ENCODE measurements at places on chromosomes 5 and 9.

DNA sequence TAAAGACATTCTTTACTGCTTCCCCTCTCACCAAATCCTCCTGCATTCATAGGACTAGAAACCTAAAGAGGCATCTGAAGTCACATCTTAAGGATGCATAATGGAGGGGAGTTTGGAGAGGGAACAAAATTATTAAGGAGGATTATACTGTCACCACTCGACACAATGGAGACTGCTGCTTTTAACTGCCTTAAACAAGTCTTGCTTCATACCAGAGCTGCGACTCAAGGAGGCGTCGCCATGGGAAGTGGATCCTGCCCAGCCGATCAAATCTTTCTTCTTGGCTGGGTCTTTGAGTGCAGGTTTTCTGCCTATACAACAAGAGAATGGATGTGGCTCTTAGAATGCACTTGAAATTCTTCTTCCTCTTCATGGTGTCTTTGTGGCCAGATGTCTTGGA, 66.7 kb upstream of the FOXE1 start:
- DNase-seq: no peak

- DNase-seq: no peak
These were observed 499.1 kb downstream of the DMAC1 start for GRCh38 chr9:7300484-7300883.

GRCh38 chr5:80083101-80083890, 48.1 kb downstream of the THBS4 start:
- DNase-seq: peak; percentile 81

GRCh38 chr9:94860678-94861588, 134.4 kb downstream of the AOPEP start:
- DNase-seq: peak; percentile 84

- DNase-seq: peak; percentile 9
These were observed 10.1 kb upstream of the ZNF484 start for GRCh38 chr9:92887880-92888338.

DNA sequence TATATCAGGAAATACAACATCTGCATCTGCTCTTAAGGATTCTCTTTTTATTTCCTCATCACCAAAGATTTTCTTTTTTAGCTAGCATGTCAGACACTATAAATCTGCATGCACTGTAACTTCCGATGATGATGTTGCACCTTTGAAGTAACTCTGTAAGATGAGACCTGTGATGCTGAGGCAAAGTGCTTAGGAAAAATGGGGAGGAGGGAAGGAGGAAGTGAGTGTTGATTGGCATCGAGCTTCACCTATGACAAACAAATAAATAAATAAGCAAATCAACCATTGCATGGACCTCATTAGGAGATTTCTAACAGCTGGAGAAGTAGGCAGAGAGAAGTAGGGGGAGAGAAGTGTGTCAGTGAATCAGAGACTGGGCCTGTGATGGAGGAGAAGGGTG, 52.6 kb downstream of the ENC1 start:
- DNase-seq: no peak

GRCh38 chr5:138448481-138449398, 9.9 kb downstream of the REEP2 start:
- no peak for DNase-seq

- no peak for DNase-seq
These were observed 32.3 kb downstream of the NTRK2 start for GRCh38 chr9:84701801-84702200.

GRCh38 chr9:2255128-2255527, 240.0 kb downstream of the SMARCA2 start:
- DNase-seq: no peak

DNA sequence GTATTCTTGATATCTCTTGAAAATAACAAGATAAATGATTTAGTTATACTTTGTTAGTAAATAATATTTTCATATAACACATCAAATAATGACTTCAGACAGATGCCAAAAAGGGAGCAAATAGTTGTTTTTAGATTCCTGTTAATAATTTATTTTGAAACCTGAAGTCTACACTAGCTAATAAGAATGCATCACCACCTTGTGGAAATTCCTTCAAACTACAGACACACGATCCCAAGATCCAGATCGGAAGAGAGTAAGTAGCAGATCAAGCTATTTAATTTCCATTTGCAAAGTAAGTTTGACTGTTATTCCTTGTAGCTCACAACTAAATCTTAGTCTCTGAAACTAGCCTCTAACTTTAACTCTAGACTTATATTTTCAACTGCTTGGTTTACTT, 35.5 kb upstream of the ISL1 start:
- DNase-seq: no peak

DNA sequence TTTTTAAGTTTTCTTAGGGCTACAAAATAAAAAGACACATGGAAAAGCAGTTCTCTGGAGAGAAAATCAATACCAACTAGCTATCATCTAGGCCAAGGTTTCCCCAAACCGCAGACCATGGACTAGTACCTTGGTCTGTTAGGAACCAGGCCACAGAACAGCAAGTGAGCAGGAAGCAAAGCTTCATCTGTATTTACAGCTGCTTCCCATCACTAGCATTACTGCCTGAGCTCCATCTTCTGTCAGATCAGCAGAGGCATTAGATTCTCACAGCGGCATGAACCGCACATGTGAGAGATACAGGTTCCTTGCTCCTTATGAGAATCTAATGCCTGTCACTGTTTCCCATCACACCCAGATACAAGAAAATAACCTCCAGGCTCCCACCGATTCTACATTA, 1907.6 kb upstream of the ACO1 start:
- no peak for DNase-seq

- no peak for DNase-seq
These were observed 8.4 kb upstream of the SFXN1 start for GRCh38 chr5:175469916-175470315.

GRCh38 chr9:35162605-35163315, 951 bp downstream of the UNC13B start:
- DNase-seq: peak; percentile 11

DNA sequence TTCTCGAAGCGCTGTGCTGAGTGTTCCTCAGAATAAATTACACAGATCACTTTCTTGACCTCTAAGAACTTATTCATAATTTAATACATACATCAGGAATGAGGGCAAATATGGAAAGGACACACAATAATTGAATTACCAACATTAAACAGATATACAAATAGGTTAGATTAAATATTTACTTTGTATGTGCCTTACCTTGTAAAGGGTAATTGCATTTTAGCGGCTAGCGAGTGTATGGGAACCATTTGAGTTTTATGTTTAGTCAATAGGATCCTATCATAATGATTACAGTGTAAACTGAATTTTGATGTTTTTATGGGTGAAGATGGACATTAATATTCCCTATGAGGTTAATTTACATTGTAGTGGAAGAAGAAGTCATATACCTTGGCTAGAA, 1187.1 kb upstream of the WWC1 start:
- DNase-seq: no peak

GRCh38 chr5:139646111-139646510, 2.0 kb upstream of the CXXC5 start:
- DNase-seq: no peak

GRCh38 chr5:127418367-127418766, 99.1 kb upstream of the PRRC1 start:
- DNase-seq: no peak

DNA sequence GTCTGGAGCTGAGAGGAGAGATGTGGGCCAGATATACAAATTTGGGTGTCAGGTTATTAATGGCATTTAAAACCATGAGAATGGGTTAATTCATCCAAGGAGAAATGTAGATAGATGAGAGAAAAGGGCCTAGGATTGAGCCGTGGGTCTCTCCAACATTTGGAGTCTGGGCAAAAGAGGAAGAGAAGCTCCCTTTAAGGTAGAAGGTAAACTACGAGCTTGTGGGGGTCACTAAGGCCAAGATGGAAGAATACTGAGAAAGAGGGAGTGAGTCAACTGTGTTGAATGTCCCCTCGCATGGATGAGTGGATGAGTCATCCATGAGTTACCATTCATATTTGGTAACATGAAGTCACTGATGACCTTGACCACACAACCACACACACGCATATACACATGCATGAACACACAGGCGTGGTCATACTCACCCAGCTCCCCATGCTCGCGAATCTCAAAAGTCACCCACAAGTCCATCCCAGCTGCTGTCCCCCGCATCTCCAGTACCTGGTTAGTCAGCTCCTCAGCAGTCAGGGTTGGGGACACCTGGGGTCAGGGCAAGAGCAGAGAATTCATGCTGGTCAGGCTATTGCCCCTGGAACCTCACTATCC, 6.8 kb upstream of the FCHSD1 start:
- no peak for DNase-seq

DNA sequence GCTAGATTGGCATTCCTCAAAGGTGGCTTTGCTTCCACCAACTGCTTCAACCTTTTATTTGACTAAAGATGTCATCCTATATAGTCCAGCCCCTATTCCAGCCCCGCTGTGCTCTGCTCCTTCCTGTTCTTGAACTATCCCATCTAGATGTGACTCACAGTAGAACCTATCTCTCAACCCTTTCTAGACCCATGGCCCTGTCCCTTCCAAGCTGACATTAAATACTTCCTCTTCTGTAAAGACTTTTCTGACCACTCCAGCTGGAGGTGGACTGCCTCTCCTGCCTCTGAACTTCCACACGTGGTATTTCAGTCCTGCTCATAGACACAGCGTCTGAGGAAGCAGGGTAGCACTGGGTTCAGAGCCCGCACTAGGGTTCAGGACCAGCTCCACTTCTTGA, 32.4 kb downstream of the OSTF1 start:
- DNase-seq: no peak

GRCh38 chr5:150523472-150524350, 15.8 kb downstream of the NDST1 start:
- DNase-seq: peak; percentile 73

DNA sequence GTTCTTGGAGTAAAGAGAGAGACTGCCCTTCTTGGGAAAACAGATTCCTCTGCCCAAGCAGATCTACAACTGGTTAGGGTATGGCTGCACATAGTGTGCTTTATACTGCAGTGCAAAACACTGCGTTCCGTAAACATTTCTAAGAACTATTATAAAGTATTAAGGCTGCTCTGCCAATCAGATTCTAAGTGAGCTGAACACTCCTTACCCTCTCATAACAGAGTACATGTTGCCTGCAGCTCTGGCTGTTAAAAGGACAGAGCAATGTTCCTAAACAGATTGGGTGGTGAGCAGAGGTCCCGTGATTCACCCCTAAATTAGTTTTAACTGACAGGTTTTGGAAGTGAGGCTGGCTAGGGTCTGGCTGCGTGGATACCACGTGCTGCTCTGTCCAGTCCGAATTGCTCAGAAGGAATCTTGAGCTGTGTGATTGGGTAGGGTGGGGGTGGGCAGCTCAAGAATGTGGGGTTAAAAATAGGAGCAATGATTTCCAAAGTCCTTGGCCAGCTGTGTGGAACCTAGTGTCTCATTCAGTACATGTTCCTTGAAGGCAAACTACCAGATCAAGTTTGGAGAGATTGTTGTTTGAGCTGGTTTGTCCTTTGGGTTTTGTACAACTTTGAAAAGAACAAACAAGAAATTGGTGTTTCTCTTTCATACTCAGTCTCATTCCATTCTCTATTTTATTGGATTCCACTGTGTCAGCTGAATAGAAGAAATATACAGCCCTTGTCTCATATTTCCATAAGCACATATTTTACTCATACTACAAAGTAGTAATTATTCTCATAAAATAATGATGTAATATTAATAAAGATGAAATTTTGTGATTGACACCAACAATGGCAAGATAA, 497.6 kb upstream of the CD180 start:
- DNase-seq: no peak

GRCh38 chr9:133935328-133936005, 56.7 kb downstream of the VAV2 start:
- DNase-seq: no peak

- peak; percentile 53 for DNase-seq
These were observed 533 bp downstream of the SREK1IP1 start for GRCh38 chr5:64767959-64768357.

GRCh38 chr9:123232332-123232731, 36.1 kb downstream of the STRBP start:
- DNase-seq: no peak

GRCh38 chr5:149381986-149382338, 2.9 kb upstream of the IL17B start:
- peak; percentile 63 for DNase-seq

- DNase-seq: no peak
These were observed 14.5 kb upstream of the TGFBI start for GRCh38 chr5:136014049-136015002.

GRCh38 chr5:174520420-174521396, 203.7 kb upstream of the MSX2 start:
- no peak for DNase-seq

DNA sequence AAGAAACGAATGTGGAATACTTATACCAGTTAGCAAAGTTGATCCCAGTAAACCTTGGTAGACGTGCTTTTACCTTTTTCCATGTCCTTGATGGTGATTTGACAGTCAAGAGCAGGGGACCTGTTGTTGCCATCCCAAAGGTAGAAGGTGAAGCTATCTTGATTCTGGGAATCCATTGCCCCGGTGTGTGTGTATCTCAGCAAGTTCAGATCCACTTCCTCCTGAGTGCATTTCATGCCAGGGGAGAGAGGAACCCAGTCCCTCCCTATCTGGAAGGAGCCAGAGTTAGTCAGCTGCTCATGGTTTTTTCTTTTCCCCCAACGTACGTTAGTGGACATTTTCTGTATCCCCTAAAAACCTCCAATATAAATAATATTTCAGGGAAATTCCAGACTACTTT, 66.3 kb upstream of the CER1 start:
- no peak for DNase-seq

DNA sequence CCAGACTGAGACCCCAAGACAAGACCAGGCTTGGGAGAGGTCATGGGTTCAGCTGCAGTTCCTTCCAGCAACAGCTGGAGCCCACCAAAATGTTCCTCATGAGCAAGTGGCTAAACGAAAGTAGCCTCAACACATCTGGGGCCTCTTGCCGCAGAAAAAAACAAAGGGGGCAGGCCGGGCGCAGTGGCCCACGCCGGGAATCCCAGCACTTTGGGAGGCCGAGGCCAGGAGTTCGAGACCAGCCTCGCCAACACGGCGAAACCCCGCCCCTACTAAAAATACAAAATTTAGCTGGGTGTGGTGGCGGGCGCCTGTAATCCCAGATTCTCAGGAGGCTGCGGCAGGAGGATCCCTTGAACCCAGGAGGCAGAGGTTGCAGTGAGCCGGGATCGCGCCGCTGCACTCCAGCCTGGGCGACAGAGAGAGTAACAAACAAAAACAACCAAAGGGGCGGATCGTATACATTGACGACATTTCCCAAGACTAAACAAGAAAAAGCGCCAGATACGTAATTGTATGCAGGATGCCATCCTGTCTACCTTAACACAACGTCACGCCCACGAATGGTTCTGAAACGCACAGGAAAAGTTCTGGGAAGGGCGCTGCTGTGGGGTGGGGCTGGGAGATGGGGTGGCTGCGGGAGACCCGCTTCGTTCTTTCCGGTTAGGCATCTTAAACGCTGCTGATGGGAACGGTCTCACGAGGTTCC, 1.7 kb downstream of the INPP5E start:
- no peak for DNase-seq

- DNase-seq: no peak
These were observed 52.9 kb upstream of the PTGER4 start for GRCh38 chr5:40626801-40627200.
